ENCODE measurements at places on chromosomes 6 and 20.

- no peak for DNase-seq
Observed at GRCh38 chr6:48670546-48670945, 559.5 kb upstream of the PTCHD4 start.

- no peak for DNase-seq
Observed at GRCh38 chr6:34583861-34584604, 27.9 kb upstream of the SPDEF start.

DNA sequence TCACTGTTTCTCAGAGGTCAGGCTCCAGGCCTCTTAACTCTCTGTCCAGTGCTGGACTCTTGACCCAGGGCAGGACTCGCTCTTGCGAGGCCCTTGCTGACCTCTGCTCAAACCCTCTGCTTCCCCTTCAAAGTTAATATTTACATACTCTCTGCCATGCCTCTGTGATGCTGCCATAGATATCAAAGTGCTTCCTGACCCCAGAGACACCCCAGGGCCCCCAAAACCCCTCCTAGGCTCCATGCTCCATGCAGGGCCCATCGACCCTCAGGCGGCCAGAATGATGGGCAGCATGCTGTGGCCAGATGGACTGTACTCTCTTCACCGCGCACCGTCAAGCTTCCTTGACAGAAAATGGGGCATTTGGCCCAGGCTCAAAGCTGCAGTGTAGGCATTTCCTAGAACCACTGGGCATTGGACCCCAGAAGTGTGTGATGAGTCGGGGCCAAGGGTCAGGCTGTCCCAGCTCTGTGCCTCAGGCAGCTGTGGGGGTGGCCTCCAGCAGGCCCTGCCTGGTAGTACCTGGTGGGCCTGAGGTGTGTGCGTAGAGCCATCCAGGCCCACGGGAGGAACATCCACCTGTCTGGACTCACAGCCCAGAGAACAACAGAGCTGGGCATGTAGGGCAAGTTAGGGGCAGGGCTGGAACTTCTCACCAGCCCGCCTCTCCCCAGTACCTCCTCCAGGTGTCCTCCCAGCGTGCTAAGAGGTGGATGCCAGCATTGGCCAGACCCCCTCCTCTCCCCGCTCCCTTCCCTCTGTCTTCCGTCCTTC is 142.8 kb downstream of the VEGFA start:
- no peak for DNase-seq

DNA sequence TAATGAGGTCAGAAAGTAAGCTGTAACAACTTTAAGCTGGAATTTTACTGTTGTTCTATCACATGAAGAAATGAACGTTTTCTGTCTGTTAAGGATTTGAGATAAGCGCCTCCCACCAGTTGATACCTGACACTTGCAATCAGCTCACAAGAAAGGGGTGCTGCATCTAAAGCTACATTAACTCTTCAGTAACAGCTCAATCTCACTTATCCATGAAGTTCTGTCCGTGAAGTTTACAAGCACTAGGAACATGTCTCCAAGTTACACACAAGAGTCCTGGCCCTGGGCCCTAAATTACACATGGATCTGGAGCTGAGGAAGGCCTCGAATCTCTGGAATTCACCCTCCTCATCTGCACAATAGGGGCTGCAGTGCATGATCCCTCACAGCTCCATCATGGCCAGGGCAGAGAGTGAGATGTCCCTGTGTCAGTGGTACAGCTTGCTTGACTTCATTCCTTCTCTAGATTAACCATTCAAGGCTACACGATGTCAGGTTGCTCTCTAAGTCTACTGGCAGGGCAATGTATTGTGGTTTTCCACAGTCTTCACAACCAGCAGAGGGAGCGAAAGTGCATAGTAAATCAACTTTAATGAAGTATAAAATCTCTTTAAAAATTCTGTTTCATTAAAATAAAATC is 182.4 kb upstream of the MCHR2 start:
- no peak for DNase-seq

- DNase-seq, result no peak
Observed at GRCh38 chr6:108797951-108798669, 50.1 kb upstream of the ARMC2 start.

Data from NCI-H2029 (cell line).